NCI-H2171 (cell line): ENCODE measurements at places on chromosomes 11 and 22.
A peak's percentile ranks its signal among the peaks of the same experiment; 100 is the strongest.

DNA sequence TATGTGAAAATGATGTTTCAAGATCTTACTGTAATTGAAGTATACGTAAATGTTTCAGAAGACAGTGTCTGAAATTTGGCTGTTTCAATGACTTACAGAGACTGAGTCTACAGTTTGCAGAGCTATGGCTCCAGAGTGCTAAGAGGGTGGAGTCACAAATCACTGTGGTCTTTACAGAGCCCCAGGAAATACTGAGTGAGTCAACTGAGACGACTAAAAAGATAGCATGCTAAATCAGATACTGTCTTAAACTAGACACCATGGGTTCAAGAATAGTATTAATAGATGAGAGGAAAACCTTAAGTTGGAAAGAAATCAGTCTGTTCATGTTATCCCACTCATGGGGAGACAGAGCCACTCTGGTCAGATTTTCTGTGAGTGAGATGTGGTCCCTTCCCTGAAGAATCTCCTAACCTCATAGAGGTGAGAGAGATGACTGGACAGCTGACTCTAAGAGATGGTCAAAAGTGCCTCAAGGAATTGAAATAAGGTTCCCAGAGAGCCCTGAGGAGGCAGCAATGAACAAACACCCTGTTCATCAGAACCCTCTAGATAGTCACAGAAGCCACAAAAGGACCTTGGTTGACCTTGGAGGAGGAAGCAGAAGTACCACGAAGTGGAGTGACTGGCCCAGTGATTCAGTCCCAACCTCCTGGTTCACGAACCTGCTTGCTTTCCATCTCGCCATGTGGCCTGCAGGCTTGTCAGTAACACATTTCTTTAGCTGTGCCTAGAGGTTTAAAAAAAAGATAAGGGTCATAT lies 30.2 kb downstream of the C11orf91 start:
- DNase-seq, result no peak

- DNase-seq, result peak; percentile 14
Observed at GRCh38 chr22:38016182-38017151, 32.1 kb upstream of the SOX10 start.

- peak; percentile 93 for DNase-seq
Observed at GRCh38 chr11:66344550-66345315, at the start of gene BRMS1. Gene BRMS1, minus strand, starts transcription at chr11:66345104. Its CDS starts 2,870 bp downstream, at chr11:66342234.

DNA sequence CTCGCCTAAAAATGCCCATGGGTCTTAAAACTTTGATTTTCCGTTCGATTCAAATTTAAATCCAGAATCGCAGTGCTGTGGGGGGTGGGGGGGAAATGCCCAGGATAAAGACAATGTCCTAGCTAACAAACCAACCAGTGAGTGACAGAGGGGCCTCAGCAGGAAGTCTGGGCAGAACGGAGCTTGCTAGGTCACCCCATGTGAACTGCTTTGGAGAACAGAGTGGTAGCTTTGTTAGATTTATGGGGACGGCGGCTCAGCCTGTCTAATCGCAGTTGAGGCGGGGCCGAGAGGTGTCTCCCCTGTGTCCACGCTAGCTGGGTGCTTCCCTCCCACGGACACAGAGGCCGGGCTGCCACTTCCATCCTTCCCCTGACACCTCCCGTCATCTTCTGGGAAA lies 243.9 kb downstream of the CTTN start:
- DNase-seq, result no peak

GRCh38 chr11:109939166-109939810 lies 153.9 kb upstream of the ZC3H12C start:
- peak; percentile 79 for DNase-seq

- no peak for DNase-seq
Observed at GRCh38 chr11:73528483-73529203, 69.3 kb downstream of the FAM168A start.

DNA sequence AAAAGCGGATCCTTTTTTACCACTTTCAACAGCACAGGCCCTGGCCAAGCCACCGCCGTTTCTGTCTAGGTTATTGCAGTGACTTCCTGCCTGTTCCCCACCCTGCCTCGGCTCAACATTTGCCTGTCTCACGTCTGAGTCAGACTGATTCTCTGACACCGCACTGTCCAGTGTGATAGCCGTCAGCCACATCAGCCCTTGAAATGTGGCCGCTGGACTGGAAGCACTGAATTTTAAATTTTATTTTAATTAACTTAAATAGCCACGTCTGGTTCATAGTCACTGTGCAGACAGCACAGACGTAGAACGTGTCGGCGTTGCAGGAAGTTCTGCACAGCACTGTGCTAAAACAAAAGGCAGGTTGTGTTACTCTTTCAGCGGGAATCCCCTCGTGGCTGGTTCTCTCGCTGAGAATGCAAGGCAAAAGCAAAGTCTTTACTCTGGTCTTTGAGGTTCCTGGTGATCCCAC lies 56.3 kb upstream of the ADSL start:
- DNase-seq, result no peak

- DNase-seq, result no peak
Observed at GRCh38 chr11:60791153-60791933, 6.2 kb downstream of the MS4A10 start.

DNA sequence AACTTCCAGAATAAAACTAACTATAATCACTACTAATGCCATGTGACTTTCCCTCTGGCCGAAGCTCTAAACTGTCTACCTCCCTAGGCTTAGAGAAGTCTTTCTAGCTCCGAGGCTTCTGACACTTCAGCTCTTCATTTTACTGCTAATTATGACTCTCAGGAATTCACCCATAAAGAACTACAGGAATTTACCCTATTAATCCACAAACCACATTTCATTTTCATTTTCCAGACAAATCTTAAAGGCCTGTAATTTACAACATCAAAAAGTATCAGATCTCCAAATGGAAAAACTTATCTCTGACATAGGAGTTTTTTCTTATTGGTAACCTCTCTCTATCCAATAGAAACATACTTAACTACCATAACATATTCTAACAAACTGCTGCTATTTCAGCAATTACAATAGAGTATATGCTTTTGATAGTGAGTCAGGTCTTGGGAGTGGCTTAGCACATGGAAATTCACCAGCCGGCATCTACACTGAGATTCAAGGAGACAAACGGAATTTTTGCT lies 33.4 kb downstream of the MRTFA start:
- no peak for DNase-seq

- DNase-seq, result no peak
Observed at GRCh38 chr11:85299258-85299942, 327.7 kb downstream of the DLG2 start.

- no peak for DNase-seq
Observed at GRCh38 chr11:41320238-41320637, 139.2 kb downstream of the LRRC4C start.

DNA sequence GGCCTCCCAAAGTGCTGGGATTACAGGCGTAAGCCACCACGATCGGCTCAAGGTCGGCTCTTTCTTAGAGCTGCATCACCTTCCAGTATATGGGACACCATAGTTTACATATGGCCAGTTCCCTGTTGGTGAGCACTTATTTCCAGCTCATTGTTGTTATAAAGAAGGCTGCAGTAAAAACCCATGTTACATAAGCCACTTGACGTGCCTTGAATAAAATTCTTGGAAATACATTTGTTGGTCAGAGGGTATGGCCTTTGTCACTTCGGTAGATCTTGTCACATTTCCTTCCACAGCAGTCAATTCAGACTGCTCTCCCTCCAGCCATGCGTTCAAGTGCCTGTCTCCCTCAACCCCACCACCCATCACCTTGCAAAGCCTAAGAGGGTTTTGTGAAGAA lies 92.9 kb downstream of the PRR5L start:
- no peak for DNase-seq

GRCh38 chr11:79165908-79166307 lies 274.9 kb downstream of the TENM4 start:
- DNase-seq, result no peak

DNA sequence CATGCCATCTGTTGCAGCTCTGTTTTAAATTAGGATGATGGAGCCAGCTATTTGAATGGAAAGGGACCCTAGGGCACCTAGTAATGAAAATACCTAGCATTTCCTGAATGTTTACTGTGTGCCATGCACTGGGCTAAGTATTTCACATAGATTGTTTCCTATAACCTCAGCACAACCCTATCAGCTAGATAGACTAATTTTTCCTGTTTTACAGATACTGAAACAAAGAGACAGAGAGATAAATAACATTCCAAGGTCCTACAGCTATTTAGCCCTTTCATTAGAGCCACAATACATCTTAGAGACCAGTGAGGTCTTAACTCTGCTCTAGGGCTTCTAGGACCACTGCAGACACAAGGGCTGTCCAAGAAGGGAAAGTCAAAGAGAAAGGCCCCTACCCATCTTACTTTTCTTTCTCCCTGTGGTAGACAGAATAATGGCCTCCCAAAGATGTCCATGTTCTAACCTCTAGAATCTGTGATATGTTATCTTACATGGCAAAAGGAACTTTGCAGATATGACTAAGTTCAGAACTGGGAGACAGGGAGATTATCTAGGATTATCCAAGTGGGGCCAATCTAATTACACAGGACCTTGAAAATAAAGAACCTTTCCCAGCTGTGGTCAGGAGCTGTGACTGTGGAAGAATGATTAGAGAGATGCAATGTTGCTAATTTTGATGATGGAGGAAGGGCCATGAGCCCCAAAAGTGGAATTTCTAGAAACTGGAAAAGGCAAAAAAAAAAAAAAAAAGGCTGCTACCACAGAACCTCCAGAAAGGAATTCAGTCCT lies 157.0 kb downstream of the CCDC34 start:
- DNase-seq, result no peak

DNA sequence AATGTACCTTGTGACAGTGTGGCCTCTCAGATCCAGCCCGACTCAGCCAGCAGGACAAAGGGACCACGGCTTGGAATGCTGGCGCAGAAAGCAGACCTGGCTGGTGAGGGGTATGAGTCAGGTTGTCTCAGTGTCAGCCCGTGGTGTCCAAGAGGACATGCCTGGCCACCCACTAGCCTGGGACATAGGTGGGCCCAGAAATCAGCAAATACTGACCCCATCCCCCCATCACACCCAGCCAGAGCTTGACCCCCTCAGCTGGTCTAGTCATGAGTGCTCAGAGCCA lies 4.5 kb downstream of the BANF1 start:
- DNase-seq, result no peak

- no peak for DNase-seq
Observed at GRCh38 chr22:21758091-21758864, 22.7 kb upstream of the YPEL1 start.

DNA sequence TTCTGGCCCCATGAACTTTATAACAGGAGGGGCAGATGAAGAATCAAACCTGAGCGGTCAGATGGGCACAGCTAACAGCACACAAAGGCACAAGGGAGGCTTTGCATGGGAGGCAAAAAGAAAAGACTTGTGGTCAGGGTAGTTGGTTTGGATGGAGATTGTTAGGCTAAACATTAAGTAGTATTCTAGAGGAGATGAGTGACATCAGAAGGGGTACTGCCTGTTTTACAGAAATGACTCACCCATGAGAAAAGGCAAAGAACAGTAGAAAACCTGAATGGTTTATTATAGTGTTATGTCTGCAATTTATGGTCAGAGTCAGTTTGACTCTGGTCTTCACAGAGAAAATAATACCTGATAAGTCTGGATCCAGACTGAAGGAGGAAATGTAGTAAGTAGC lies 129.8 kb upstream of the KIRREL3 start:
- no peak for DNase-seq

DNA sequence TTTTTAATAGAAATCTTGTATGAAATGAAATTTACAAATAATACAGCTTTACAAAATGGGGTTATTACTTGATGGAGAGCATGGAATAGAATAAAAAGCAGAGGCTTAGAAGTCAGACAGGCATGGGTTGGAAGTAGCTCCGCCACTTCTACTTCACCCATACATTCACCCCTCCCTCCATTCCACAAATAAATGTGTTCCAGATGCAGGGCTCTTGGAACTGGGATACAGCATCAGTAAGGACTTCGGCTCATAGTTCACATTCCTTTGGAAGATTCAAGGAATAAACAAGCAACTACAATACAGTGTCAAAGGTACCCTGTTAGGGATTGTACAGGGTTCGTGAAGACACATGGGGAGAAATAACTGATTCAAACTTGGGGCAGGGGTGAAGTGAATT lies 156.8 kb downstream of the WNT11 start:
- DNase-seq, result no peak

DNA sequence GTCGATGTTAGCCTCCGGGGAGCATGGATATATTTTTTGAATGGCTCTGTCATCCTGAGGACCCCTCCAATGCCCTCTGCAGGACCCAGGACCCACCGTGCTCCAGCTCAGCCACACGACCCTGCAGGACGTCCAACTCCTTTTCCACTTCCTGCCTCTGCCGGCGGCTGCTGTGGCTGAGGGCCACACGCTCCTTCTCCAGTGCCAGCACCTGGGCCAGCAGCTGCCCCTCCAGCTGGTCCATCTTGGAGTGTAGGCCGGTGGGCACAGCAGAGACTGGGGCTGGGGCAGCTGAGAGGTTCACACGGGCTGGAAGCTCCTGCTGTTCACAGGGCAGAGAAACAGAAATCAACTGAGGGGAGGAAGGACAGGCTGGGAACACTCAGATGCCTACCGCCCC lies 15.6 kb downstream of the NPTXR start:
- no peak for DNase-seq

- no peak for DNase-seq
Observed at GRCh38 chr11:69969890-69970784, 108.0 kb upstream of the ANO1 start.

GRCh38 chr11:8066911-8067455 lies 14.0 kb upstream of the TUB start:
- no peak for DNase-seq

GRCh38 chr11:15367695-15368094 lies 253.0 kb downstream of the INSC start:
- no peak for DNase-seq

DNA sequence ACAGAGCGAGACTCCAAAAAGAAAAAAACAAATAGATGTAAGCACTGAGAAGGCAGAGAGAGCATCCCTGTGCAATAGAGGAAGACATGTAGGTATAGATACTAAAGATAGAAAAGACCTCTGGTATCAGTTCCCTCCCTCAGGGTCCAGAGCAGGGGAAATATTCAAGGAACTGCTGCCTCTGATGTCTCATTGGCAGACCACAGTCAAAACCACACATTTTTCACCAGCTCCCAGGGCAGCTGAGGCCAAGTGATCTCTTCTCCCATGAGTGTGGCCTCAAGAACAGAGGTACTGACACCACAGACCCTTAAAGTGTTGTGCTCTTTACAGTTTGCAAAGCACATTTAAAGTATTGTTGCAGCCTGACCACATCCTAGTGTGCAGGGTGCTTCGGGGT lies 288.5 kb downstream of the NTM start:
- DNase-seq, result no peak

DNA sequence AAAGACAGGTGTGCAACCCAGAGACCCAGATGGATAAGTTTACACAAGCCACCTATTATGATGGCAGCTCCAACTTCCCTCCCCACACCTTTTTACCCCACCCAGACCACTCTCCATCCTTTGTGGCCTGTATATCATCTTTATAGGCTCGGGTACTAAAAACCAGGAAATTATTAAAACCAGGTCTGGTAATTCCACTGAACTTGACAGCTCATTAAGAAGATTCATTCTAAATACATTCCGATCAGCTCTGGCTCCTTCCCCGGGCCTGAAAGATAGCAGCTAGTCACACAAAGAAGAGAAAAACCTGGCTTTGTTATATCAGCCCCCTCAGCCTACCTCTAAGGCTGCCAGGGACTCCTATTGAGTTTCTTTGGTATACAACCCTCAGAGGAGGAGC lies 67.9 kb upstream of the API5 start:
- DNase-seq, result no peak

- no peak for DNase-seq
Observed at GRCh38 chr11:102552020-102552419, 21.5 kb upstream of the MMP7 start.

- DNase-seq, result peak; percentile 8
Observed at GRCh38 chr22:50556703-50557102, 6.0 kb downstream of the SYCE3 start.

GRCh38 chr11:134557571-134558257 lies 145.7 kb upstream of the B3GAT1 start:
- DNase-seq, result no peak
